ENCODE measurements at places on chromosomes 2 and 18.

- no peak for DNase-seq
Observed at GRCh38 chr2:233940376-233941276, 23.5 kb downstream of the TRPM8 start.

- no peak for DNase-seq
Observed at GRCh38 chr2:166440313-166440712, 53.7 kb downstream of the SCN7A start.

GRCh38 chr2:127423478-127423843, 5.2 kb downstream of the PROC start:
- no peak for DNase-seq

- no peak for DNase-seq
Observed at GRCh38 chr2:72130659-72131360, 16.9 kb downstream of the CYP26B1 start.

GRCh38 chr18:2654928-2655177, 673 bp upstream of the SMCHD1 start:
- peak; percentile 84 for DNase-seq
